ENCODE measurements at places on chromosomes 7 and 10.

DNA sequence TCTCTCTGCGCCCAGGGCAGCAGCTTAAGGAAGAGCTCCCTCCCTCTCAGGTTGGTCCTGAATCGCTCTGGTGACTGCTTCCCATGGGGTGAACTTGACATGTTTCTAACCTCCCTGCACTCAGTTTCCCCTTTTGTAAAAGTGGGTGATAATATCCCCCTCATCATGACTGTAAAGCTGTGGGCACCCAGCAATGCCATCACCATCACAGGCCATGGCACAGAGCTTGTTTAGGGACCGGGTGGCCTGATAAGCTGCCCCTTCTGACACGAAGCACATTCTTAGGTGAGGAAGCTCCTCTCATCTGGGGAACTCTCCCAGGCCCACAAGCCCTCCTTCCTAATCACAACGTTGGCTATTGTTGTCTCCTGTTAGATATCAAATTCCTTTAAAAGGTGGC, 972.8 kb upstream of the ZNF722 start:
- no peak for DNase-seq

GRCh38 chr10:75104842-75105241, 6.6 kb upstream of the SAMD8 start:
- DNase-seq: no peak

- DNase-seq: no peak
Measured at GRCh38 chr10:84176351-84176750, 2.8 kb downstream of the GPR15LG start.

DNA sequence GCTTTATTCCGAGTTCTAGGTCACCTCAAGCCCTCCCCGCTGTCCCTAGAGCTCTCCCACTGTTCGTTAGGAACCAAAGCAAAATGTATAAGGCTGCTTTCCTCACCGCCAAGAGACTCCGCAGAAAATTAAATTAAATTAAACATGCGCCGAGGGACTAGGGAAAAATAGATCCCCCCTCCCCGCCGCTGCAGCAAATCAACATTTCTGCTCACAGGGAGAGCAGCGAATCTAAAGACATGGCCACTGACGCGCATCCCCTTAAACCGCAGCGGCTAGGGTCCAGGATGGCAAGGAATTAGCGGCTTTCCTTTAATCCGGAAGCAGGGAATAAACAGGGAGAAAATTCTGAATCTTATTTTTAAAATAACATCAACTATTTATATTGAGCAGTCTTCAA, 7.6 kb downstream of the SP8 start:
- no peak for DNase-seq

DNA sequence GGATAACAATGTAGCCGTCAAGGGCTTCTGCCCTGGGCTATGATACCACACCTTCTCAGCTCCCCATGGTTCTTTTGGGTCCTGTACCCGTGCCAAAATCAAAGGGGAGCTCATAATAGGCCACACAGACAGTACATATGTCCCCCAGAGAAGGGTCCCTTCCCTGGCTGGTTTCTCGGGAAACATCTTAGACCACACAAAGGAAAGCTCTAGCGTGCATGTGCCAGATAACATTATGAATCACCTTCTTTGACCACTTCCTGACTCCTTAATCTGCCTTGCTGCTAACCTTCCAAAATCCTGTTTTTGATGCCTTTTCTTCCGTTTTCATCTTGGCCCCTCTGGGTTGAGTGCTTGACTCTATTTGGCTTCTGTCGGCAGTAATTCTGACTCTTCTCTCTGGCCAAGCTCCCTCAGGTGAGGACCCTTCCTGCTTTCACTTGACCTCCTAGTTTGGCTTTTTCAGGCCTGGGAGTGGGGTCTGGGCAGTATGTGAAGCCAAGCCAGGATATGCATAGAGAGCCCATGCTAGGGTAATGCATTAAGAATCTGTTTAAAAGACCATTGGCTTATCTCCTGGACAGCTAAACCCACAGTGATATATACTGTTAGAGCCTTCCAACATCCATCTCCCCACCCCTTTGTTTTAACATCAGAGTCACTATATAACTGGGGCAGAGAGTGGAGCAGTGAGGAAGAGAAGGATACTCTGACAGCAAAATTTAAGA, 84.8 kb downstream of the ANLN start:
- no peak for DNase-seq

- DNase-seq: no peak
Measured at GRCh38 chr10:48678041-48678440, 6.6 kb upstream of the WDFY4 start.

GRCh38 chr7:1617957-1618356, 48.1 kb upstream of the PSMG3 start:
- no peak for DNase-seq

GRCh38 chr7:87159538-87159937, 7.3 kb downstream of the DMTF1 start:
- DNase-seq: no peak

DNA sequence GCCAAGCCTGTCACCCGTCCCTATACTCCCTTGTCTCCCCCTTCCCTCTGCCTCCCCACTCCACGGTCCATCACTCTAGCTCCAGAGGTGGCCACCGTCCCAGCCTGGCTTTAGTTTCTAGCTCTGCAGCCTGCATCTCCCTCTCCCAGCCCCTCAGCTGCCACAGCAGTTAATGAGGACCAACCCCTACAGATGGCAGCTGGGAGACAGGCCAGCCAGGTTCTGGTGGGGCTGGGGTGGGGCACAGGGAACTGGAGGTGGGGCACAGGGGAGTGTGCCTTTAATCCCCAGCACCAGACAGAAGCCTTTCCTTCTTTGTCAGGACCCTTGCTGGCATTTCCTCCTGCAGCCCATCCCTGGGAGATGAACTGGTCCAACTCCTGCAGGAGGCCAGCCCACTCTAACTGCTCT, 21.1 kb downstream of the UNC5B start:
- no peak for DNase-seq

DNA sequence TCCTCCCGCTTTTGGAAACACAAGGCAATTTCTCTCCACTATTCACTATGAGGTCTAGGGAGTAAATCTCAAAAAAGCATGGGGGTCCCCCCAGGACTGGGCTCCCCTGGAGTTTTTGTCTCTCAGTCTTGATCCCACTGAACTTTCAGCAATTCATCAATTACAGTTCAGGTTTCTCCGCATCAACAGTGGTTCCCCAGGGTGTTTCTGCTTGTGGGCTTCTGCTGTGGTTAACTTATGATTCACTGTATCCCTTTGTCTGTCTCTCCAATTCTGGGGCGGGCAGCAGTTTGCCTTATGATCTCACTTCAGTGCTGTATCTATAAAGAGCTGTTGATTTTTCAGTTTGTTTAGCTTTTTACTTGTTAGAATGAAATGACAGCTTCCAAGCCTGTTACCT, 142.6 kb upstream of the CDC14C start:
- no peak for DNase-seq

DNA sequence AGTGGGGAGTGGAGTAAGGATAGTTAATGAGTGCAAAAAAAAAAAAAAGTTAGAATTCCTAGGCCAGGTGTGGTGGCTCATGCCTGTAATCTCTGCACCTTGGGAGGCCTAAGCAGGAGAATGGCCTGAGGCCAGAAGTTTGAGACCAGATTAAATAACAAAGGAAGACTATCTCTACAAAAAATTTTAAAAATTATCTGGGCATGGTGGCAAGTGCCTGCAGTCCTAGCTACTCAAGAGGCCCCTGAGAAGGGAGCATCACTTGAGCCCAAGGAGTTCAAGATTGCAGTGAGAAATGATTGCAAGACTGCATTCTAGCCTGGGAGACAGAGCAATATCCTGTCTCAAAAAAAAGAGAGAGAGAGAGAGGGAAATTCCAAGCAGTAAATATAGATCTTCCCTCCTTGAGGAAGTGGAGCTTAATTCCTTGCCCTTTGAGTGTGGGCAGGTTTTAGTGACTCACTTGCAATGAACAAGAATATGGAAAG, 19.5 kb upstream of the CSTF2T start:
- no peak for DNase-seq

DNA sequence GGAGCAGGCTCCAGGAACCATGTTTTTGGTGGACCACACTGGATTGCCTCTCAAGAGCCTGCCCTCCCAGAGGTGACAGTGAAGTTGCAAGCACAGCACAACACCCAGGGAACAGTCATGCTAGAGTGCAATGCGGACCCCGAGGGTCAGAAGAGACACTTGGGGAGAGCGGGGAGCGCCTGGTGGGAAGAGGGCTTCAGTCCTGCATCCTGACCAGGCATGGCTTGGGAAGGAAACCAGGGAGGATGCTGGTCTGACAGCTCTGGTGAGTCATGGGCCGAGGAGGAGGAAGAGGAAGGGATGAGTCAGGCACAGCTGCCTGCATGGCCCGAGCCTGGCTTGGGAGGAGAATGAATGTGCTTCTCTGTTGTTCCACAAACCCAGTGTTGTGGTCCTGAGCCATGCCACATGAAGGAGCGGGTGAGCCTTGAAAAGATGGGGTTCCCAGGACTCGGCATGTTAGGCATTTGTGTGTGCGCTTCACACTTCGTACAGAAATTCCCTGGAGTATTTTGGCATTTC, 29.5 kb upstream of the ANKRD2 start:
- peak; percentile 31 for DNase-seq

GRCh38 chr10:71756311-71757191, 16.8 kb downstream of the VSIR start:
- DNase-seq: no peak

DNA sequence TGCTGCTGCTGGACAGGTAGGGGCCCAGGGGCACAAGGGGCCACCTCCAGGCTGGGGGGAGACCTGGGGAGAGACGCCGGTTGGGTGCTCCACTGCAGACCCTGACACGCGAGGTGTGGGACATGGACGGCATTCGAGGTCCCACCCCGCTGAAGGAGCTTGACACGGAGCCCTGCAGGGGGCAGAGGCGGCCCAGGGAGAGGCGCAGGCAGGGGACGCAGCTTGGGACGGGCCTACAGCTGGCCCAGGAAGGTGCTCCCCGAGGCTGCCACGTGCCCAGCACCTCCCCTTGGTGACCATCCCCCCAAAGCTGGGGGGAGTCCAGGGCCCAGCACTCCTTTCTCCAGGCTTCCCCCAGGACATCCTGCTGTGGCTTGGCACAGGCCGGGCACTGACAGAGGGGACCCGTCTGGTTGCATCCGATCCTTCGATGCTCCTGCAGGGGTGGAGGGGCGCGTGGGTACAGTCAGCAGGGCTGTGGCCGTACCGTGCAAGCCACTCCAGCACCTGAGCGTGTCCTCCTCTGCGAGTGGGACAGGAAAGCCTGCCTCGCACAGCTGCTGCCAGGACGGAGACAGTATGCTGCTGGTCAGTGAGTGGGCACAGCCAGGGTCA, 174.4 kb downstream of the ELFN1 start:
- no peak for DNase-seq

GRCh38 chr7:24050991-24051560, 232.9 kb upstream of the NPY start:
- no peak for DNase-seq

Data from stimulated activated CD4-positive, alpha-beta T cell treated with anti-CD3 and anti-CD28 coated beads, Interleukin-15, amount 100 ng/mL, for 1 hour (primary cell).